Activated CD8-positive, alpha-beta memory T cell treated with anti-CD3 and anti-CD28 coated beads for 1 hour (primary cell): ENCODE measurements at places on chromosomes 5 and 9.

DNA sequence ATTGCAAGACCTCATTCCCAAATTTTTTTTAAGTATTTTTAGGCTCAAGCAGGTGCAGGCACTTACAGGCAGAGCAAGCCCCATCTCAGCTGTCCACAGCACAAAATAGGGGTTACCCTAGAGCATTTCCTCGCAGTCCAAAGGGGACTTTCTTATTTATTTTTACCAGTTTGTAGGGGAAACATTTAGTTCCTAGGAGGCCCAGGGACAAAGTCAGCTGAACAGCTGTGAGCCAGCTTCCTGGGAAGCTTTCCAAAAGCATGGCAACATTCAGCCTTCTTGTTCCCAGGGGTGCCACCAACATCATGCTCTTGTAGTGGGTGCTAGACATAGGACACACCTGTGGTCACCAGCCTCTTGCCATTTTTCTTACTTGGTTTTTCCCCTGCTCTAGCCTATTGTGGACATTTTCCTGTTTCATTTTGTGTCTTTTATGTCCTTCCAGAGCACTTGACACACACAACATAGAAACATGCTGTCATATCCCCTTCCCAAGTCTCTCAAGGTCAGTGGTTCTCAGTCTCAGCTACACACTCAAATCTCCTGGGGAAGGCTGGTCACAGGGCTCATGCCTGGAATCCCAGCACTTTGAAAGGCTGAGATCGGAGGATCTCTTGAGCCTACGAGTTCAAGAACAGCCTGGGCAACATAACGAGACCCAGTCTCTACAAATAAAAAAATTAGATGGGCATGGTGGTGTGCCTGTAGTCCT is 38.2 kb downstream of the HAVCR1 start:
- DNase-seq: no peak

DNA sequence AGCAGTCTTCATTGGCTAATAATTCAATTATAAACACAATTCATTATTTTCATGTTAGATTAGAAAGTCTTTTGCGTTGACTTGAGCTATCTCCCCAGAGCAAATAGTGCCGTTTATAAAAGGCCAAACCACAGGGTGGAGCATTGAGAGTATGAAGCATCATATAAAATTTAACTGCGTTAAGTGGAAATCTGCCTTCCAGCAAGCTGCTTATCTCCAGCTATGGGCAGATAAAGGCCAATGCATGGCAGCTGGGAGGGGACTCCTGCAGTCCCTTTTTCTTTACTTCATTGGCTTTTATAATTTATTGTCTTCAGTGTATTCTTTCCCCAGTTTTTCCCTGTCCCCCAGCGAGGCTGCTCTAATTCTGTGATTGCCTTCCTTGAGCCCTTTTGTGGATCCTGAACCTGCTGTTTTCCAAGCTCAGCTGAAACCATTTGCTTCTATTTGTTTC is 113.7 kb downstream of the TMEM232 start:
- DNase-seq: no peak

DNA sequence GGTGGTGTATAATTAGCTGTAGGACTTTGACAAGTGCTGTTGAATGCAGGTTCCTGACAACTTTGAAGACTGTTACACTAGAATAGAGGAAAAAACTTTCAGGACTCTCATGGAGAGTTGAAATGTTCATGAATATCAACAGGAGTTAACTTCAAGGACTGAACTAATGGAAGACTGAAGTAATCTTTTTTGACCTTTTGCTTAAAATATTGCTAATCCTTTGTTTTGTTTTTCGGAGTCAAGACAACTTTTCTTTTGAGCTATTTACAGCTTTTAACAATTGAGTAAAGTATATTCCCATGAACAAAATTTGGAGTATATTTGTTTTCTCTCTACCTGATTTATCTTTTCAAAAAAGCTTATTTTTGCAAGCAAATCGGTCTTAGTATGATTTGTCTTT is 34.1 kb upstream of the MTMR12 start:
- no peak for DNase-seq

DNA sequence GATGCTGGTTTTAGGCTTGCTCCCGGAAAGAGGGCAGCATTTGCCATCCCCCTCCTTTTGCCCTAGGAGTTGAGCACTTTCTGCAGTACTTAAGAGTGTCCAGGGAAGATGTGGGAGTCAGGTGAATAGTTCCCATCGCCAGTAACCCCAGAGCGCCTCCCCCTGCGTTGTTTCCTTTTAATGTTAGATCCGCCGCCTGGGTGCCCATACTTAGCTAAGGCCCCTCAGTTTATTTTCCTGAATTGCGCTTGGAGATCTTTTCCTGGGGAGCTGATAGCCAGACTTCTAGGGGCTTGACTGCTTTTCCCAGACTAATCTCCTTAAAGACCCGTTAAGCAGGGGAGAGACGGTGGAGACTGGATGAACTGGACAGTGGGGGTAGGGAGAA is 377 bp upstream of the PCDHAC2 start:
- DNase-seq: no peak

DNA sequence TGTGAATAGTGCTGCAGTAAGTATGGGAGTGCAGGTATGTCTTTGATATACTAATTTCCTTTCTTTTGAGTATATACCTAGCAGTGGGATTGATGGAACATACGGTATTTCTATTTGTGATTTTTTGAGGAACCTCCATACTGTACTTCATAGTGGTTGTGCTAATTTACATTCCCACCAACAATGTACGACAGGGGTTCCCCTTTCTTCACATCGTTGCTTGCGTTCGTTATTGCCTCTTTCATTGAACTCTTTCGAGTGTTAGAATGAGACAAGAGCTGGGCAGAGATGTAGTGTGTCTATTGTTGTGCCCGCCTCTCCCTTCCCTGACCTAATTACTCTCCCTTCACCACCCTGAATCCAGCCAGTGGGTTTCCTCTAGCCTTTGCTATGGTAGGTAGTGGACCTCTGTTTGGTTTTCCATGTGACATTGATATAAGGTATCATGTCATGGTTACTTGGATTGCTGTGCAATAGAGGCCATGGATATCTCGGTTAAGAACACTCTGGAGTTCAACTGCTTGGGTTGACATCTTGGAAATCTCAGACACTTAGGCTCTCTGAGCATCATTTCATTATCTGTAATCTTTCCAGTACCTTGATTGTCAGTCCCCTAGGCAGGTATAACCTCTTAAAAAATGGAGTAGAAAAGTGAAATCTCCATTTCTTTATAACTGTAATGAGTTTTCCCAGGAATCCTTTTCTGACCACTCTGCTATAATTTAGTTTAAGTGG is 19.5 kb downstream of the AOPEP start:
- no peak for DNase-seq

GRCh38 chr9:133522073-133522910 is 2.5 kb downstream of the MYMK start:
- no peak for DNase-seq

GRCh38 chr9:36870960-36871359 is 163.1 kb downstream of the PAX5 start:
- no peak for DNase-seq

DNA sequence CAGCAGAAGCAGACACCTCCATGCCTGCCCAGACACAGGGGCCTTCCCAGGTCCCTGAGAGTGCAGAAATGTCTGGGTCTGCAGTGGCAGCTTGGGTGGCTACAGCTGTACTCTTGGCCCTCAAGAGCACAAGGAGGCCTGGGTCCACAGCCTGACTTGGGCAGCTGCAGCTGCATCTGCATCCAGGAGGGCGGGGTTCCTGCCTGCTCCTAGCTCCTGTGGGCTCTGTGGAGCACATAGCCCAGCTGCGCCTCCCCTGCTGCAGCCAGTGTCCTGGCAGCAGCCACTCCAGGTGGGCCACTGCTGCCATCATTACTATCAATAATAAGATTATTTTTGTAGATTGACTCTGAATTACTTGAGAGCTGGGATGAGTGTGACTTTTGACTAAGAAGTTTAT is 162.0 kb upstream of the PTCH1 start:
- no peak for DNase-seq

- no peak for DNase-seq
Measured at GRCh38 chr9:73146111-73146815, 5.4 kb upstream of the ANXA1 start.

DNA sequence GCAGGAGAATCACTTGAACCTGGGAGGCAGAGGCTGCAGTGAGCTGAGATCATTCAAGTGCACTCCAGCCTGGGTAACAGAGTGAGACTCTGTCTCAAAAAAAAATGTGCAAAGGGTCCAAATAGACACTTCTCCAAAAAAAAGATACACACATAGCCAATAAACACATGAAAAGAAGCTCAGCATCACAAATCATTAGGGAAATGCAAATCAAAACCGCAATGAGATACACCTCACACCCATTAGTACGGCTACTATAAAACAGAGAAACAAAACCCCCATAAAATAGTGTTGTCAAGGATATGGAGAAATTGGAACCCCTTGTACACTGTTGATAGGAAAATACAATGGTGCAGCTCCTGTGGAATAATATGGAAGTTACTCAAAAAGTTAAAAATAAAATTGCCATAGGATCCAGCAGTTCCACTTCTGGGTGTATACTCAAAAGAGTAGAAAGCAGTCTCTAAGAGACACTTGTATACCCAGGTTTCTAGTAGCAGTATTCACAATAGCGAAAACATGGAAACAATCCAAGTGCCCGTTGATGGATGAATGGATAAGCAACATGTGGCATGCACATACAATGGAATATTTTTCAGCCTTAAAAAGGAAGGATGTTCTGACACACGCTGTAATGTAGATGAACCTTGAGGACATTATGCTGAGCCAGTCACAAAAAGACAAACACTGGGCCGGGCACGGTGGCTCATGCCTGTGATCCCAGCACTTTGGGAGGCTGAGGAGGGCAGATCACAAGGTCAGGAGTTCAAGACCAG is 57.2 kb upstream of the PPARGC1B start:
- no peak for DNase-seq

GRCh38 chr5:16615741-16616535 is 859 bp downstream of the RETREG1 start:
- DNase-seq: no peak

DNA sequence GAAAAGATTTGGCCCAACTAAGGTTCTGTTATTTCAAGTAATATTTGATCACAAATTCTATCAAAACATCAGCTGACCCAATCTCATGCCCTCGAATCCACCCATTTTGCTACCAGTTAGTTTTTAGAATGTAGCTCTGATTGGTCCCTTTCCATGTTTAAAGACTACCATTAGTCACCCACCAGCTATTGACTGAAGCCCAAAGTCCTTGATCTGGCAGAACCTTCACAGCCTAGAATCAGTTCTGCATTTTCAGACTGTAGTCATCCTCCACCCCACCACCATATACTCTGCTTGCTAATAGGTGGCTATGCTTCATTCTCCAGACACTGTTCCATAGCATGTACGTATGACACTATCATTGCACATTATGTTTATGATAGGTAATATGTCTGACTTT is 182.2 kb upstream of the TARS1 start:
- DNase-seq: no peak

- no peak for DNase-seq
Measured at GRCh38 chr5:115575167-115576070, 26.9 kb downstream of the TICAM2 start.

GRCh38 chr9:131748411-131748955 is 8.6 kb upstream of the RAPGEF1 start:
- no peak for DNase-seq

DNA sequence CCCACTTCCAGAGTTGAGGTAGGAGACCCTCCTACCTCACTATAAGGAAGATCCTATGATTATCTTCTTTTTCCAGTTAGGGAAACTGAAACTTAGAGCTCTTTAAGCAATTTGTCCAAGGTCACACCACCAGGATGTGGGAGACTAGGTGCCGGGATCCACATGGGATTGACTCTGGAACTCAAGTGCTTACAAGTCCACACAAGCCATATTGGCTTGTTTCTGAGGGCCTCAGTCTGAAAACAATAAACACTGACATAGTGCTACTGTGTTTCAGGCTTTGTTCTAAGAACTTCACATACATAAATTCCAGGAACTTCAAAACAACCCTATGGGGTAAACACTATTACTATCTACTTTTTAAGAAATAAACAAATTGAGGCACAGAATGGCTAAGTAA is 481.3 kb downstream of the ZSWIM6 start:
- no peak for DNase-seq

- DNase-seq: no peak
Measured at GRCh38 chr9:96599298-96599697, 20.3 kb downstream of the CDC14B start.

GRCh38 chr5:8123559-8123958 is 254.6 kb downstream of the MTRR start:
- no peak for DNase-seq

- DNase-seq: no peak
Measured at GRCh38 chr9:70563431-70564204, 149.2 kb upstream of the KLF9 start.

DNA sequence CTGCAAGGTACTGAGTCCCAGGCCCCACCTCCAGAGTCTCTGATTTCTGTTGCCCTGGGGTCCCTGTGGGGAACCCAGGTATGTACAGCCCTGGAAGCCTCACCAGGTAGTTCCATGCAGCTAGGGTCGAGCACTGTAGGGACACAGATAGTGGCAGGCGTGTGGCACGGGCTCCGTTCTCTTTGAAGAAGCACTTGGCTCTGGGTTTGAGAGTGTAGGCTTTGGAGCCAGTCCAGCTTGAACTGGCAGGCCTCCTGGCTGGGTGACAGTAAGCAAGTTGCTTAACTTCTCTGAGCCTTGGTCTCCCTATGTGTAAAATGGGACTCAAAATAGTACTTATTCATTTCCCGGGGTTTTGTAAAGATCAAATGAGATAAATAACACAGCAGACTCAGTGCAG is 5.6 kb downstream of the OLFM1 start:
- no peak for DNase-seq

DNA sequence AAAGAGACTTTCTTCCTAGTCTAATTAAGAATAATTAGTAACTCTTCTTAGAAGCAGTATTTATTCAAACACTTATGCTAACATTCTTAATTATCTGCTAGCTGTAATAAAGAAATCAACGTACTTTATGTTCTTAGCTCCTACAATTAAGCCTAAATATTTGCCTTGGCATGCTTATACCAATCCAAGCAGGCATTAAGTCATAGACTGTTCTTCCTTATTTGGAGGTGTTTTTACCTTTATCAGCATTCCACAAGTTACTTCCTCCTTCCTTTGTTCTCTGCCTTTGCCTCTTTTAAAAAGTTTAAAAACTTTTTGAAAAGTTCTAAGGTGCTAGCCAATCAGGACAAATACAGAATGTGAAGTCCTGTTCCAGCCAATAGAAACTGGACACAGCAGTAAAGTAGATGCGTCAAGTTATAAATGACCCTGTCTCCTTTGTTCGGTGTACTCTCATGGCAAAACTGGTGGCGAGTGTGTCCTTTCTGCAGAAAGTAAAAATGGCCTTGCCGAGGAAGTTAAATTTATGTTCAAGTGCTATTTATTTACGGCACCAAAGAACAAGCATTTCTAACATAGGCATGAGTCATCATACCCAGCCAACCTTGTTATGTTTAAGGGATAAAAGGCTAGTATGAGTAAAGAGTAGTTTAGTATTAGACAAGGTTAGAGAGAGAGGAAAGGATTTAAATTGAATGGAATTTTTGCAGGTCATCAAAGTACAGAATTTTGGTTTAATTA is 58.6 kb downstream of the GPBP1 start:
- no peak for DNase-seq
